NCI-H526 (cell line): ENCODE measurements at places on chromosomes 4 and X.

DNA sequence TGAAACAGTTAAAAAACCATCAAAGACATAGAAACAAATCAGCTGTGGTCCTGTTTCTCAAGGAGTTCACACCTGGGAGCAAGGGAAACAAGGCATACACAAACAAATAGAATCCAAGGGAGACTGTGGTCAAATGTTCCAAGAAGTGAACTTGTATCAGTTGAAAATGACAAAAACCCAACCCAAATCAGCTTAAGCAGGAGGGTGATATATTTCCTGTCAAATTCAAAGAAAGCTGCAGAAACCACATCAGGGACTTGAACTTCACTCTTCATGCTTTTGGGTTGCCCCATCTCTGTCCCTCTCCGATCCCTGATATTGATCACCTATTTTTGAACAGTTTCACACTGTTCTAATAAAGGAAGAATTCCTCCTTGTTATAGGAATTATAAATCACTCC is 148.6 kb upstream of the FMR1 start:
- DNase-seq: no peak

- DNase-seq: no peak
Observed at GRCh38 chr4:88143504-88143903, 14.9 kb downstream of the ABCG2 start.

GRCh38 chrX:130109429-130110378 is 593 bp downstream of the ELF4 start:
- DNase-seq: peak; percentile 56

DNA sequence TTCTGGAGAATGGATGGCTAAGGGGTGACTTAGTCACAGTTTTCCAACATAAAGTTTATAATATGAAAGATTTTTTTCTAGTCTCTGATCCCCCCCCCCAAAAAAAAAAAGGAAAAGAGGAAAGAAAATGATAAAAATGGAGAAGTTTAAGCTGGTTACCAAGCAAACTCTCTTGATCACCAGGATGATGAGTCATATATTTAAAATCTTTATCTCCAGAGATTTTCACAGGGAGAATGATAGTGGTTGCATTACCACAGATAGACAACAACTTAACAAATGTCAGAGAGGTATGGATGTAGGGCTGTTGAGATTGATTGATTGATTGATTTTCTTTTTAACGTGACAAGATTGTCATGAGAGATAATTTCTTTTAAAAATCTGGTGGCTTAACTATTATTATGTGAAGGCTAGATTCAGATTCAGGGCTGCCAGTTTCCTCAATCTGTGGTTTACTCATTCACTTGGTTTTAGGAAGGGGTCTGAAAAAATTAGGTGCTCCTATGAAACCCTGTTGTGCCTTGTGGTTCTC is 13.3 kb upstream of the TEX13C start:
- DNase-seq: no peak

GRCh38 chr4:184190711-184191110 is 27.0 kb downstream of the ENPP6 start:
- DNase-seq: no peak

GRCh38 chr4:83768146-83768545 is 232.2 kb downstream of the GPAT3 start:
- no peak for DNase-seq

GRCh38 chr4:148429206-148429605 is 13.0 kb downstream of the NR3C2 start:
- DNase-seq: no peak

DNA sequence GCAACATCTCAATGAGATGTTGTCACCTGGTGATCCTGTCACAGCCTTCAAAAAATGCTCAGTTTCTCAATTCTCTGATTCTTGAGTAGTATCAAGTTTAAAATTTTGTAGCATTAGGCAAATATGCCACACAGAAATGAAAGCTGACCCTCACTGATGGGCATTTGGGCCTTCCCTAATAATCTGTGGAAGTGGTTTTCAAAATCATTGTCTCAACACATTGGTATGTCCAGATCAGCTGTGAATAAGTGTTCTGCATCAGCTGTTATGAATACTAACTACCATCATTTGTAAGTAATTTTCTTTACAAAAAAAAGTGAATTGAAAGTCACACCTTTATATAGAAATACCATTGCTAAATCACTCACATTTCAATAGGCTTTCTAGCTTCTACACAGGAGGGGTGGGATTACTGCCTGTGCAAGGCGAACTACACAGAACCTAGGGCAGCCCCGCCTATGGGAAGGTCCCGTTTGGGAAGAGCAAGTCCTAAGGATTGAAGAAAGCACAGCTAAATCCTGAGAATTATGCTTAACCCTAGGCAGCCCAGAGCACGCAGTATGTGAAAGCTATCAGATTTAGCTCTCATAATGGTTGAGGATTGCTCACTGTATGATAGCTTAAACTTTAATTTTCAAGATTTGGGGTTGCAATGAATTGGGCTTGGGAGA is 73.4 kb downstream of the GPC3 start:
- DNase-seq: no peak

- DNase-seq: no peak
Observed at GRCh38 chr4:148112231-148112982, 329.8 kb downstream of the NR3C2 start.

DNA sequence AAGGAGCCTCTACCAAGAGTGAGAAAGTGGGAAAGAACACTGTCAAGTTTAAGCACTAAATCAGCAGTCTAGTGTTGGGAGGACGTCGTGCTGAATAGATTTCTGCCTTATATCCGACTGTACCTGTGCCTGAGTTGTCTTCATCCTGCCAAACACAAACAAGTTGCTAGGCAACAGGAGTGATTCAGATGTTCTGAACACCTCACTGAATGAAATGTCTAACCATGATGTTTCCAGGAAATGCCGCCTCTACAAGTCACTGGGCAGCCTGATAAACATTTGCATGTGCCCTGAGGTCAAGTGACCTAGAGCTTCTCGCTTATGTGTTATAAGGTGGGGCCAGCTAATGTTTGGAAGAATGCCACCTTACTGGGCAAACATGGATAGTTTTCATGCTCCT is 37.9 kb downstream of the SGMS2 start:
- no peak for DNase-seq
